Transverse colon (tissue), 4 donors: ENCODE measurements at places on chromosomes 5 and 9. TPM values are rescaled to one million over a fixed set of nuclear protein-coding genes. Genes with fewer than 3 reads are reported as not detected.

Gene EPB41L4B
- total RNA-seq = 115 TPM

Gene FOXD4
- total RNA-seq = not detected

GRCh38 chr5:134934202-134934601 is 29.3 kb downstream of the PCBD2 start:
- no peak for DNase-seq

DNA sequence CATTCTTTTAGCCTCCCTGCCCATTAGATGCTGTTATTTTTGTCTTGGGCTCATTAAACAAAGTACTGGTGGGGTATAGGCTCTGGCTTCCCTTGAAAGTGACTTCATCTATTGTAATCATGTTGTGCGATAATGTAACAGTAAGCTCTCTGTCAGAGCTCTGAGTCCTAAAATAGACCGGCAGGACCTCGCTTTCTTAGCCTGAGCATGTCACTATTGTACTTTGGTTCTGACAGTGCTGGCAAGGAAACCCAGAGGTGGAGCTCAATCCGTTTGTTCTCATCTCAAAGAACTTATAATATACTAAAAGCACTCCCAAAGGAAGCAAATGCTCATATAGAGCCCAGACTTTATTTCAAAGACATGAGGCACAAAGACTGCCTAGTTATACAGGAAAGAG is 339.1 kb upstream of the CCNH start:
- no peak for DNase-seq

GRCh38 chr9:101307051-101307450 is 77.8 kb downstream of the BAAT start:
- no peak for DNase-seq

DNA sequence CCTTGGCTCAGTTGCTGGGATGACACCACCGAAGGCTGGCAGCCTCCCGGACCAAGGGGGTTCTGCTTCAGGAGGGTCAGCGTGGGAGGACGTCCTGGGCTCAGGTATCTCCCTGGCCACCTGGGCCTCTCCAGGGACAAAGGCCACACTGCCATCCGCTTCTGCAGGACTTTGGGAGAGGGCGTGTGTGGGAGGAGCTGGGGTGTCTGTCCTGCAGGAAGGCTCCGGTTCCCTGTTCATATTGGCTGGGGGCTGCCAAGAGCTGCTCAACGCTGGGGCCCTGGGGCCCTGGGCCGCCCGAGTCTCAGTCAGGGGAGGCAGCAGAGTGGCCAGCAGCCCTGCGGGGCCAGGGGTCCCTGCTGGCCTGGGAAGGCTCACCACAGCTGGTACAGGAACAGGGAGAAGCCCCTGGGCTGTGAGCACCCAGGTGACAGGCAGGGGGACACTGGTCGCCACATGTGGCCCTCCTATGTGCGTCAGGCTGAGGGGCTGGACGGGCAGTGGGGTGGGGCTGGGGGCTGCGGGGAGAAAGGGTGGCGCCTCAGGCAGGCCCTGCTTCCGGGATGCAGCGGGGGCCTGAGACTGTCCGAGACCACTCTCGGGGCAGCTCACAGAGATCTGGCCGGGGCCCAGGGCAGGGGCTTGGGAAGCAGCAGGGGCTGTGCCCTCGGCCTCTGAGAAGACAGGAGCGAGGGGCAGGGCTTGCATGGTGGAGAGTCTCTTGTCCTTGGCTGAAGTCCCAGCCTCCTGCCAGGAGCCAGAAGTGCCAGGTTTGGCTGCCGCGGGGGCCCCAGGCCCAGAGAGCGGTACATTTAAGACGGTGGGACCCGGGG is 4.9 kb upstream of the CARD9 start:
- no peak for DNase-seq

GRCh38 chr9:133889584-133890301 is 102.4 kb downstream of the VAV2 start:
- no peak for DNase-seq
